ENCODE measurements at places on chromosomes 12 and 14.
A peak's percentile ranks its signal among the peaks of the same experiment; 100 is the strongest.

DNA sequence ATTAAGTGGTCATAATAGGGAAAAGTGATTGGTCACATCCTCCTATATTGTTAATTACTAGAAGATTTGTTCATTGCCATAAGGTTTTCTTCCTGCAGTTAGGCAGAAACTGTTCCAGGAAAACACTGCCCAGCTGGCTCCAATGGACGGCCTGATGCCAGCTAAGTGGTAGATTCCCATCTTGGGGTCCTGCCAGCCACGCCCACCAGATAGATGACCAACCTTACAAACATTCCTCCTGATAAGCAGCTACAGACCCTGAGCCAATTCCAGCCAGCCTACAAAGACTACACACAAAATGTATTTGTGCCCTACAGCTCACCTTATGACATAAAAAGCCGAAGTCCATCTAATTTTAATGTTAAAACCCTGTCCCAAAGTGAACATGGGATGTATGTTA is 685.9 kb upstream of the USP15 start:
- no peak for DNase-seq

DNA sequence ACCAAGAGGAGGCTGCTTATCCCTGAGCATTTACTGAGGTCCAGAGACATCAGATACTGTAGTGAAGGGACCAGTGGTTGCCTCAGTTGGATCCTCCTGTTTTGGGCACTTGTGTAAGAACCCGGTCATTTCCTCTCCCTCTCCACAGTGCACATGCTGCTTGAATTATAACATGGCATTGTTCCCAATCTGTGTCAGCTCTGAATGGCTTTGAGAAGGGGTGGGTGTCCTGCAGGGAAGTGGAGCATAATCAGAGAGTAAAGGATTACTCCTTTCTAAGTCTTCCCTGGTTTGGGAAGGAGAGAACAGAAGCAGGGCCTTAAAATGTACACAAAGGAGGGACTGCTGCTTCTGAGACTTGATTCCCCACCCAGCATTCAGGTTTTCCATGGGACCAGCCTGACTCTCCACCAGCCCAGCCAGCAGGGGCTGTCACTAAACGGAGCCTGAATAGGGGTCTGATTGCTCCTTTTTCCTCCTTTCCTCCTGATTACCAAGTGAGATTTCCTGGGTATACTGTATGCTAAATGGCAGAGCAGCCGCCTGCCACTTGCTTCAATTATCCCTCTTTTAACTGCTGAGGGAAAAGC is 78.4 kb downstream of the NRXN3 start:
- DNase-seq: no peak

DNA sequence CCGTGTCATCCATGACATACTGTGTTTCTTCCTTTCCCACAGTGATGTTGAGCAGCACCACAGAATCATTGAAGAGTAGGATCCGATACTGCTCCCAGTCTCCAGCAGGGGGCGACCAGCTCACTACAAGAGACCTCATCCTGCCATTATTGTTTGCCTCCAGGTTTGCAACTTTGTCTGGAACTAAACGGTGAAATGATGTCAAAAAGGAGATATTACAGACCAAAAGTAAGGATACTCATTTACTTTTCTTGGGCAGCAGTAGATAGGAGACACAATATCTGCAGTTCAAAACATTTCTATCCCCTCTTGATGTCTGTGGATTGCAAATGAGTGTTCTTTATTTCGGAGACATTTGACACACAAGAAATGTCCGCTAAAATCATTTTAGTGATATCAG is 47.2 kb downstream of the PTPRB start:
- DNase-seq: peak; percentile 67

- DNase-seq: no peak
Observed at GRCh38 chr12:25859976-25860375, 98.5 kb upstream of the RASSF8 start.

DNA sequence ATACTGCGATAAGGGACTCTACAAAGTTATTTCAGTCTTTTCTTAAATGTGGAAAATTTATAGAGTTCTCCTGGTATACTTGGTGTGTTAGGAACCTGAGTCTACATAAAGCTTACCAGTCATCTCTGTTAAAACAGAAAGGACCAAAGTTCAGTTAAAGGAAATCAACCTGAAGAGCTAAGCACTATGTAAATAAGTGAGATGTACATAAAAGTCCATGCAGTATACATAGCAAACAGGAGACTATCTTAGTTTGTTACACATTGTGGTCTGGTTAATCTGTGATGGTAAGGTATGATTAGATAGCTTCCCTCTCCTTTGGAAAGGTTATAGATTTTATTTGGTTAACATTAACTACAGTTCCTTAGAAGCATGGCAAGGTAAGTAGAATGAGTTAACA is 75.9 kb downstream of the ATP2B1 start:
- no peak for DNase-seq

DNA sequence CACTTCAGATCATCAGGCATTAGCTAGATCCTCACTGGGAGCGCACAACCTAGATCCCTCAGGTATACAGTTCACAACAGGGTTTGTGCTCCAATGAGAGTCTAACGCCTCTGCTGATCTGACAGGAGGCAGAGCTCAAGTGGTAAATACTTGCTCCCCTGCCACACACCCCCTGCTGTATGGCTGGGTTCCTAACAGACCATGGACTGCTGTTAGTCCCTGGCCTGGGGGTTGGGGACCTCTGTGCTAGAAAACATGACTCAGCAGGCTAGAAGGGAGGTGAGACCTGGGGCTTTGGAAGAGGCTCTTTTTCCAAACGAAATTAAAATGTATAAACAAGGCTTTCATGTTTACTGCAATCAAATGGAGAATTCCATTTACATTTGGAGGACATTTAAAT is 691.1 kb downstream of the FLRT2 start:
- no peak for DNase-seq

DNA sequence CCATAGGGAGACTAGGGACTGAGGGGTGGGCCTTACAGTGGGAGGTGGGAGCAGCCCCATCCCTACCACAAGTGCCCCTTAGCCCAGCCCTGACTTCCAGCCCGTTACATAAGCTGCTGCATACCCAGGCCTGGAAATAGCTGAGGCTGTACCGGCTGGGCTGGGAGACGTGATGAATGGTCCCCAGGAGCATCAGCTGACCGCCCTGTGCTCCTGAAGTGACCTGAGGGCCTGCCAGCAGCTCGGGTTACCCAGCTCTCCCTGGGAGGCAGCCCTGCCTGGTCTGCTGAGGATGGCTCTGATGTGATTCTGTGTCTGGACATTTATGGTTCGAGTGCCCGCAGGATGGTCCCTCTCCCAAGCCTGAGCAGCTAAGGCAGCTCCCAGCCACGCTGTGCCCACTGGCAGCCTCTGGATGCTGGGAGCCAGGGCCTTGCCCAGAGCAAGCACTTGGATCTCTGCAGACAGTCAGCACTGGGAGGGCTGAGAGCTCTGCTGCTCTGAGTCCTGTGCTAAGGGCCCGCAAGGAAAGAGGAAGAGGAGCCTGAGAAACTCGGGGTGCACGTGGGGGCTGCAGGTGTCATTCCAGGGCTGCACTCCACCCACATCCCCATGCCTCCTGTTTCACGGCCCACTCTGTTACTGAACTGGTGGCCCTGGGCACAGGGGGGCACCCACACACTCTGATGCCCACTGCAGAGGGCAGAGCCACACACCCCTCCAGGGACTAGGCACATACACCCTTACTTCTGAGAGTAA is 20.5 kb downstream of the TAMALIN start:
- DNase-seq: no peak

- DNase-seq: no peak
Observed at GRCh38 chr12:30827101-30828066, 72.6 kb upstream of the CAPRIN2 start.

GRCh38 chr12:62843716-62844115 is 91.2 kb downstream of the PPM1H start:
- DNase-seq: no peak

DNA sequence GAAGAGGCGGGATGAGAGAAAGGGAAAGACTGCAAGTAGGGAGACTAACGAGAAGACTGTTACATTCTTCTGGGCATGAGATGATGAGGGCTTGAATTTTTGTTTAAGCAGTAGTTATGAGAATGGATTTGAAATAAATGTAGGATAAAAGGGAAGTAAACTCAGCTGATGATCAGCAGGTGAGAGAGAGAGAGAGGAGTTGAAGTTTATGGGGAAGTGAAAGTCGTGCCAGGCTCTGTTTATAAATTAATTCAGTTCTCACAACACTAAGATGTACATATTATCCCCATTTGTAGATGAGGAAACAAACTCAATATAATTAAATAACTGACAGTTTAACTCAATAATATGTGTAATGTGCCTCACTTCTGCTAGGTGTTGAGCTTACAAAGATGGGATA is 170.0 kb upstream of the RMST start:
- DNase-seq: no peak

GRCh38 chr12:50665609-50666008 is 98.3 kb upstream of the ATF1 start:
- DNase-seq: no peak

DNA sequence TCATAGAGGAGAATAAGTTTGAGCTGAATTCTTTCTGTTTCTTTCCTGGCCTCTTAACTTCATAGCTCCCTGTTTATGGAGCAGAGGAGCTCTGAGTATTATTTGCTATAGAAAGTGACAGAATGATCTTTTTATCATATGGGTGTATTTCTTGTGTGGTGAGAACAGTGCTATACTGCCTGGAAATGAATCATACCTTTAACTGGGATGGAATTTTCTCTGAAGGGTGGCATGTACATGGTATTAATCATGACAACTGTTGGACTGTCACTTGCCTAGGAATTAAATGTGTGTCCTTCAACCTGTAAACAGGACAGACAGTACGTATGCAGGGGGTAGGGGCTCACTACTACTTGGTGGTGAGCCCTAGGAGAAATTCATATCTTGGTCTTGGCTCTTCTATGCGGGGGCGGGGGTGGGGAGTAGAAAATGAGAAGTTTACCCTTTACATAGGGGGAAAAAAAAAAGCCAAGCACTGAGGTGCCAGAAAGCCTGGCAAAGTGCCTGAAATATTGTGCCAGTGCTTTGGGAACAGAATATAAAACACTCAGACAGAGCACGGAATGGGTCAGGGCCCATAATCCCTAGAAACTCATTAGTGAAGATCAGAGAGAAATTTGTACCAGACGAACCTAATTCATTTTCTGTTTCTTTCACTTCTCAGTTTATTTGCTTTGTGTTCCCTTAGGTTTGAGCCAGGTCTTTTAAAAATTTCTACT is 33.8 kb downstream of the ARMH4 start:
- no peak for DNase-seq

DNA sequence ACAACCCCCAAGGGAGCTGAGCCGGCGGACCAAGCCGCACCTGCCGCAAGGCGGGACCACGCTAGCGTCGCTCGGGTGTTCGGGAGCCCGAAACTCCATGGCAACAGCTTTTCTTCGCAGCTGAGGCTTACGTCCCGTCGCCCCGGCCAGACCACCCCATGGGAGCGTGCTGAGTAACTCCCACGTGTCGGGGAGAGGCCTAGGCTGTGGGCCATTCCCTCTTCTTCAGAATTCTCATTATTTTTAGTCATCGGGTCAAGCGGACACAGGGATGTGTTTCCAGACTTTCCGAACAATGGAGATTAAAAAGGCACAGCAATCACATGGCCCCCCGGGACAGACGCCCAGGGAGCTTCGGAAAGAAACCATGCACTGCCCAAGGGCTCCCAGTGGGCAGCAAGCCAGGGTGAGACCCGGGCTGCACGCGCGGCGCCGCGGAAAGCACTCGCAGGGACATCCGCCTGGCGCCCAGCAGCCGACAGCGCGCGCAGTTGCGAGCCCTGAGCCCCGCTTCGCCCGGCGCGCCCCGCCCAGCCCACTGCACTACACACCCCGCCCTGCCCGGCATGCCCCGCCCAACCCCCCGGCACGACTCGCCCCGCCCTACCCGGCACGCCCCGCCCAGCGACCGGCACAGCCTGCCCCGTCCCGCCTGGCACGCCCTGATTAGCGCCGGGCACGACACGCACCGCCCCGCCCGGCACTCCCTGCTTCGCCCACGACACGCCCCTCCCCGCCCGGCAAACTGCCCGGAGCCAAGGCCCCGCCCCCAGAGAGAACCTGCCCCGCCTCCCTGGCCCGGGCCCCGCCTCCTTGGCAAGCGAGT is 422 bp upstream of the AK7 start:
- peak; percentile 99 for DNase-seq

- no peak for DNase-seq
Observed at GRCh38 chr12:7666595-7666994, 887 bp upstream of the APOBEC1 start.

DNA sequence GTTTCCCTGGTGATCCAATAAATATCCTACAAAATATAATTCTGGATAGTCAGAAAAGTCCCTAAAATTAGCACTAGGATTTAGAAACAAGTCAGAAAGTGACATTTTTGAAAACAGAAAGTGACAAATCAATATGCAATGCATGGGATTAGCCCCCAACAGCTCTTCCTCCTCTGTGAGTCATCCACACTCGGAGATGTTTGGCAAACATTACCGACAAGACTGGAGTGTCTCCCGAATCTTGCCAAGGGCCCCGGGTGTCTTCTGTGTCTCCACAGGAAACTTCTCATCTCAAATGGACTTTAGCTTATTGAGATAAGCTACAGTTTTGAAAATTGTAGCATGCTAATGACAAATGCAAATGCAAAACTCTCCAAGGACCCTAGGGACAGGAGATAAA is 398.9 kb upstream of the CCDC196 start:
- DNase-seq: no peak

DNA sequence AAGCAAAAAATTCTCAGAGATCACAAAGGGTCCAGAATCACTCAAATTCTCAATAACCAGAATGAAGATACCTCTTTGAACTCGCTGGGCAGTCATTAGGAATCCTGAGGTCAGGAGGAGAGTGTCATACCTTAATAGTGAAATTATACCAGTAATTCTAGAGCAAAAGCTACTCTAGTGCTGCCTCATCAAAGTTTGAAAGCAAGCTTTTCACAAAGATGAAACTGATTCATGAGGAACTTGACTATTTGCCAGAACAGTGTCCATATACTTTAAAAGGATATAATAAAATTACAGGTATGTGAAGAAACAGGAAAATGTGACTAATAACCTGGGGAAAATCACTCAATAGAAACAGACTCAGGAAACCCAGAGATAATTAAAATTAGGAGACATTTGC is 44.5 kb downstream of the EML5 start:
- DNase-seq: no peak

- DNase-seq: peak; percentile 34
Observed at GRCh38 chr14:97218691-97219430, 421.7 kb downstream of the VRK1 start.

GRCh38 chr12:1357171-1357570 is 237.2 kb downstream of the FBXL14 start:
- no peak for DNase-seq

- DNase-seq: no peak
Observed at GRCh38 chr12:50981319-50982239, 29.2 kb downstream of the HIGD1C start.
